ENCODE measurements at places on chromosomes 13 and 19. TPM values are rescaled to one million over a fixed set of nuclear protein-coding genes. Genes with fewer than 3 reads are reported as not detected.

The LIPE gene
- total RNA-seq: not detected

The PGLYRP2 gene
- total RNA-seq: 0.49 TPM

The ZNF284 gene
- total RNA-seq: 3.2 TPM

The CLDN10 gene
- not detected for total RNA-seq

DNA sequence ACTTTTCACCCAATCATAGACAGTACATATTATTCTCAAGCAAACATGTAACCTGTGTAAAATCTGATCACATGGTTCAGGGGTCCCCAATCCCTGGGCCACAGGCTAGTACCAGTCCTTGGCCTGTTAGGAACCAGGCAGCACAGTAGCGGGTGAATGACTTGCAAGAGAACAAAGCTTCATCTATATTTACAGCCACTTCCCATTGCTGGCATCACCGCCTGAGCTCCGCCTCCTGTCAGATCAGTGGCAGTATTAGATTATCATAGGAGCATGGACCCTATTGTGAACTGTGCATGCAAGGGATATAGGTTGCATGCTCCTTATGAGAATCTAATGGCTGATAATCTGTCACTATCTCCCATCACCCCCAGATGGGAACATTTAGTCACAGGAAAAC, 133.1 kb downstream of the MAB21L1 start:
- H3K27me3 ChIP-seq: no peaks in the 10 kb centered on the region
- DNase-seq: no peak
- H3K36me3 ChIP-seq: no peaks in the 10 kb centered on the region
- peaks cover 18% of the 10 kb centered on the region for H3K4me1 ChIP-seq

DNA sequence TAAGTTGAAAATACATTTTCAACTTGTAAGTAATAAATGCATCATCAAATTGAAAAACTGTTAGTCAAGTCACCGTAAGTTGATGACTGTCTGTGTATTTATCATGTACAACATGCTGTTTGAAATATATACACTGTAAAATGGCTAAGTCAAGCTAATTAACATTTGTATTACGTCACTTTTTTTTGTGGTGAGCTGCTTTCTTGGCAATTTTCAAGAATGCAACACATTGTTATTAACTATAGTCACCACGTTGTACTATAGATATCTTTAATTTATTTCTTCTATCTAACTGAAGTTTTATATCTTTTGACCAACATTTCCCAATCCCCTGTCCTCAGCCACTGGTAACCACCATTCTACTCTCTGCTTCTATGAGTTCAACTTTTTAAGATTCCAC, 57.0 kb downstream of the RBM26 start:
- no peak overlapping the region for H3K27ac ChIP-seq
- H3K36me3 ChIP-seq: peaks cover 41% of the 10 kb centered on the region
- DNase-seq: no peak
- H3K4me1 ChIP-seq: no peaks in the 10 kb centered on the region
- H3K27me3 ChIP-seq: no peaks in the 10 kb centered on the region
- H3K4me3 ChIP-seq: no peak overlapping the region

DNA sequence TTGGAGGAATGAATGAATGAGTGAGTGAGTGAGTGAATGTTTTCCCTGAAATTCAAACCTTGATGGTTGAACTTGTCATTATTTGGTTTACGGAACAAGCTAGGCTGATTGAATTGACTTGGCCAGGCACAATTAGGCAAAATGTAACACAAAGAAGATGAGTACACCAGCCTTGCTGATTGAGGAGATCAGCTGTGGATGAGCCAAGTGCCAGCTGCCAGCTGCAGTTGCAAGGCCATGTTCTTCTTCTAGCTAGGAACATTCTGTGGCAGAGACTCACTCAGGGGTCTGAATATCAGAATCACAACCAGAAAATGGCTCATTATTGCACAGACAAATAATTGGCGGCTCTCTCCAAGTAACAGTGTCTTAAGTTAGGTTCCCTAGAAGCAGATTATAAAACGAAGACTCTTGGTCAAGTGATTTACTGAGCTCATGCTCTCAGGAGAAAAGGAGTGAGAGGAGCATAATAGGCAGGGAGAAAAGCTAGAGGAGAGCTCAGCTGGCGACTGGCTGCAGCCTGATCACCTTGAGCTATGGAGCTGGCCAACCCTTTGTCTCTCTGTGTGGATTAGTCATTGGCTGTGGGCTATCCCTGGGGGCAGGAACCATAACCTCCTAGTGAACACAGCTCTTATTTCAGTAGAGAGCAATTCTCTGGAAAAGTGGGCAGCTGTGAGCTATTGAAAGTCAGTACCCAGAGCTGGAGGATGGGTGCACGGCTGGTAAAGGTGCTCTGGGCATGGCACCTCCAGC, 225.3 kb upstream of the SERP2 start:
- no peaks in the 10 kb centered on the region for H3K36me3 ChIP-seq
- no peak overlapping the region for H3K4me3 ChIP-seq
- no peak for DNase-seq
- H3K27me3 ChIP-seq: no peaks in the 10 kb centered on the region

GRCh38 chr19:29961311-29961710, 19.3 kb downstream of the URI1 start:
- no peak overlapping the region for H3K4me3 ChIP-seq
- no peaks in the 10 kb centered on the region for H3K36me3 ChIP-seq
- H3K27me3 ChIP-seq: no peaks in the 10 kb centered on the region
- H3K27ac ChIP-seq: no peak overlapping the region
- H3K4me1 ChIP-seq: peaks cover 59% of the 10 kb centered on the region

DNA sequence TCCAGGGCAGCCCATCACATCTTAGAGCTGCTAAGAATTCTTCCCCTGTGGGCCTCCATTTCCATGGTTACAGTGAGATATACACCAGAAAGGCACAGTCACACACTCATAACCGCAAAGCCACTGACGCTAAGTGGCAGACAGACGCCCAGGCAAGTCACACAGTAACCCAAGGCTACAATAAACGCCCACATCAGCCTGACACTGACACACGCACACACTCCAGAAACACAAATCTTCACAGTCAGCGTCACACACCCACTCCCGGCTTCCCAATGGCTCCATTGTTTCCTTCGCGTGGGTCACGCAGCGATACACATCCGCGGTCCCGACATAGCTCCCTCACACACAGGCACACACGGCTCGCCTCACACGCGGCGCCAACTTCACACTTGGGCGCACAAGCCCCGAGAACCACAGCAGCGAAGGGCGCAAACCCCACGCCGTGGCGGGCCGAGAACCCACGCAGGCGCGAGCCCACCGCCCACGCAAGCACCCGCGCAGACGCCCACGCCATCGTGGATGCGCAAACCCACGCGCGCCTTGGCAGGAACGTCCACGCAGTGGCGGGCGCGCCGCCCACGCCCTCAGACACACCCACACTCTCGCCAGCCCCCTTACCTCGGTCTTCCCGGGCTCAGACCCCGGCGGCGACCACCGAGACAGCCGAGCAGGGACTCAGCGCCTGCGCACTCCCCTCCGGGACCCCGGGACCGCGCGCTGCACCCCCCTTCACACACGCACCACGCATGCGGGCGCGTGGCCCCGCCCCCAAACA, at the start of gene ZNF667:
Gene ZNF667 (minus strand): TSS at position 695 of the 778 bp plus-strand sequence. CDS start 14,975 bp downstream, outside the sequence.
- H3K27me3 ChIP-seq: no peaks in the 10 kb centered on the region
- no peak within 1 kb of the TSS for H3K4me3 ChIP-seq
- no peaks in the 10 kb centered on the region for H3K4me1 ChIP-seq

DNA sequence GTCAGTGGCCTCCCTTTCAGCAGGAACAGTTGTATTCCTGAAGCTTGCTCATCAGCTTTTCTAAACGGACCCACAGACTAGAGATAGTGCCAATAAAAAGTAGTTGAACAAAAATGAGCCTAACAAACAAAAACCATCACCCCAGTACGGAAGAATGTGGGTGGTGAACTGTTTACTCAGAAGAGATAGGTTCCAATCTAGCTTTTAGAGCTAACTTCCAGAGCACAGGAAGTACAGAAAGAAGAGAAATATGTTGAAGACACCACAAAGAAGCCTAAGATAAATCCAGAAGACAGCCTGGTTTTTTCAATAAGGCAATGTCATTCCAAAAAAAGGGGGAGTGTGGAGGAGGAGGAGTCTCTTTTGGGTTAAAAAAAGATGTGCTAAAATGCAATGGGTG, 2.8 kb upstream of the LMO7 start:
- no peak overlapping the region for H3K27ac ChIP-seq
- H3K4me3 ChIP-seq: no peak overlapping the region
- no peaks in the 10 kb centered on the region for H3K27me3 ChIP-seq
- no peaks in the 10 kb centered on the region for H3K36me3 ChIP-seq

- H3K4me1 ChIP-seq: no peaks in the 10 kb centered on the region
- H3K27ac ChIP-seq: no peak overlapping the region
- no peak overlapping the region for H3K4me3 ChIP-seq
- H3K27me3 ChIP-seq: no peaks in the 10 kb centered on the region
Observed at GRCh38 chr19:56333506-56333905, 18.9 kb upstream of the ZSCAN5A start.

DNA sequence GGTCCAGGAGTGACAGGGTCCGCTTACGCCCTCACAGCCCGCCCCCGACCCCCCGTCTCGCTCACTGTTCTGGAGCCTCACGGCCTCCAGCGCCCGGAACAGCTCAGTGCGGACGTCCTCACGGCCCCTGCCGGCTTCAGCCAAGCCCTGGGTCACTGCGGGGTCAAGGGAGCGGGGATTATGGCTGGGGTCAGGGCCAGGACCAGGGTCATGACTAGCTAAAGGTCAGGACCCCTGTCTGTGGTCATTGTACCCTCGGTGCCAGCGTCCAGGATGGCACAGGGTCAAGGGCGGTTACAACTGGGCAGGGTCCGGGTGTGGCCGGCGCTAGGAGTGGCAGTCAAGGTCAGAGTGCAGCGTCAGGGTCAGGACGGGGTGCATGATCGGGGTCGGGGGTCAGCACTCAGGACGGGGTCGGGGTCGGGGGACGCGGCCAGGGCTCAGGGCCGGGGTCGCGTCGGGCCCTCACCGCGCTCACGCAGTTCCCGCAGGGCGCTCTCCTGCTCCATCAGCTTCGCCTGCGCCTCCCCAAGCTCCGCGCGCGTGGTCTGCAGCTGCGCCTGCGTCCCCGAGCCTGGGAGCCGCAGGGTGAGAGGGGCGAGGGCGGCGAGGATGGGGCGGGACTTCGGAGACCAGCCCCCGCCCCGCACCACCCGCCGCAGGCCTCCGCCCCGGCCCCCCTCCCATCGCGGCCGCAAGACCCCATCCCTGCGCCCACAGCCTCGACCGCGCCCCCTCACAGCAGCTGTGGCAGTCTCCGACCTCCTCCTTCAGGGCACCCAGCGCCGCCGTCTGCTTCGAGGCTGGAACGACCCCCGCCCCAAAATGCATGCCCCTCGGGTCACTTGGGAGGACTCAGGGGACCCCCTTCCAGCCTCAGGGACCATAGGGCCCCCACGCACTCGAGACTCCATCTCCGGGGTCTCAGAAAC, 1.4 kb downstream of the CLEC4G start:
- peaks cover 31% of the 10 kb centered on the region for H3K27me3 ChIP-seq
- H3K4me3 ChIP-seq: no peak overlapping the region
- no peak overlapping the region for H3K27ac ChIP-seq
- no peak for DNase-seq

- DNase-seq: no peak
- H3K4me3 ChIP-seq: no peak overlapping the region
- H3K36me3 ChIP-seq: no peaks in the 10 kb centered on the region
- H3K27ac ChIP-seq: no peak overlapping the region
- peaks cover 21% of the 10 kb centered on the region for H3K4me1 ChIP-seq
Observed at GRCh38 chr13:79311386-79311785, 94.7 kb downstream of the RBM26 start.

GRCh38 chr13:61874970-61875579, 459.4 kb upstream of the PCDH20 start:
- no peak for DNase-seq
- no peak overlapping the region for H3K27ac ChIP-seq

- no peak overlapping the region for H3K4me3 ChIP-seq
- no peak overlapping the region for H3K27ac ChIP-seq
- H3K27me3 ChIP-seq: peaks cover 4% of the 10 kb centered on the region
- DNase-seq: no peak
- H3K36me3 ChIP-seq: no peaks in the 10 kb centered on the region
Observed at GRCh38 chr13:32969516-32969941, 46.7 kb upstream of the KL start.

GRCh38 chr13:52999093-52999696, 29.4 kb upstream of the OLFM4 start:
- no peak for DNase-seq
- H3K27me3 ChIP-seq: no peaks in the 10 kb centered on the region
- no peak overlapping the region for H3K27ac ChIP-seq
- no peaks in the 10 kb centered on the region for H3K4me1 ChIP-seq
- H3K4me3 ChIP-seq: no peak overlapping the region

GRCh38 chr19:17156947-17157302, 58.2 kb upstream of the USE1 start:
- DNase-seq: no peak
- H3K27ac ChIP-seq: no peak overlapping the region
- peaks cover 13% of the 10 kb centered on the region for H3K4me1 ChIP-seq
- no peaks in the 10 kb centered on the region for H3K27me3 ChIP-seq
- H3K36me3 ChIP-seq: peaks cover 3% of the 10 kb centered on the region

DNA sequence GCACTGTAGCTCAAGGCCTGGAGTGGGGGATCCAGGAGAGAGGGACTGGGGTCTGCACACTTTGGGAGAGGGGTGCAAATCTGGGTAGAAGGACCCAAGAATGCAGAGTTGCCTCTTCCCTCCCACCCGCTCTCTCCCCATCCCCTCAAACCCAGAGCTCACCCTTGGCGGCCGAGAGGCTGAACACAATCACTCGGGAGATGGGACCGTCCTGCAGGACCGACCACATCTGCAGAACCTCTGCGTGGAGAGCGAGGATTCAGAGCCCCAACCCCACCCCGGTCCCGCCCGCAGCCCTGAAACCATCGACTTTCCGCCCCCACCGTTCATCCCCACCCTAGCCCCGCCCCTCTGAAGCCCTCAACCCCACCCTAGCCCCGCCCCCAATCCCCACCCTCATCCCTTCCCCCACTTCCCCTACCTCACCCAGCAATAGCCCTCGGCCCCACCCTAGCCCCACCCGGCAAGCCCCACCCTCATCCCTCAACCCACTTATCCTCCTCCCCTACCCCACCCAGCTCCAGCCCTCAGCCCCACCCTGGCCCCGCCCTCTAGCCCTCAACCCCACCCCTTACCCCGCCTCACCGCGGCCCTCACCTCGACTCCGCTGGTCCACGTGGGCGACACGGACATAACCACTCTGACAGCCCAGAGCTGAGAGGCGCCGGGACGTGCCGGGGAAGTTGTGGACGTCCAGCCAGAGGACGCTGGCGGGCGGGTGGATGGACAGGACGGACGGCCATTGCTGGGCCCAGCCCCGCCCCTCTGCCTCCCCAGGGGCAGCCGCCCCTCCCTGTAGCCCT, 4.1 kb downstream of the KPTN start:
- no peaks in the 10 kb centered on the region for H3K36me3 ChIP-seq
- H3K4me3 ChIP-seq: no peak overlapping the region
- H3K4me1 ChIP-seq: peaks cover 12% of the 10 kb centered on the region
- H3K27me3 ChIP-seq: no peaks in the 10 kb centered on the region

DNA sequence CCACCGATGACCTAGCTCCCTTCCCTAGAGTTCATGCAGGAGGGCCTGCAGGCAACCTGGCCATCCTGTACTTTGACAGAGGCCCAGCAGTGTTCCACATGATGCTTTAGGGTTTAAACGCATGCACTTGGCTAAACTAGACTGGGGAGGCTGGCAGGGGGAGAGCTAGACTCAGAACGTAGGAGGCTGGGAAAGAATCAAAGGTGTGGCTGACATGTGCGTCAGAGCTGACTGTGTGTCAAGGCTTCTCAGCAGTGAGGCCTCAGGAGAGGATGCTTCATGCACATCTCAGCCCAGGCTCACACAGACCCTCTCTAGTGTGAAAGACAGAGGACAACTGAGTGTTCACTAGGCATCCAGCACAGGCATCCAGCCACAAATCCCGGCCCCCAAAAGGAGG, 28.7 kb downstream of the DNMT1 start:
- H3K36me3 ChIP-seq: peaks cover 27% of the 10 kb centered on the region
- no peaks in the 10 kb centered on the region for H3K4me1 ChIP-seq
- H3K27me3 ChIP-seq: no peaks in the 10 kb centered on the region
- H3K4me3 ChIP-seq: no peak overlapping the region

All from HepG2 (cell line).